ENCODE measurements at places on chromosomes 1 and 21.

DNA sequence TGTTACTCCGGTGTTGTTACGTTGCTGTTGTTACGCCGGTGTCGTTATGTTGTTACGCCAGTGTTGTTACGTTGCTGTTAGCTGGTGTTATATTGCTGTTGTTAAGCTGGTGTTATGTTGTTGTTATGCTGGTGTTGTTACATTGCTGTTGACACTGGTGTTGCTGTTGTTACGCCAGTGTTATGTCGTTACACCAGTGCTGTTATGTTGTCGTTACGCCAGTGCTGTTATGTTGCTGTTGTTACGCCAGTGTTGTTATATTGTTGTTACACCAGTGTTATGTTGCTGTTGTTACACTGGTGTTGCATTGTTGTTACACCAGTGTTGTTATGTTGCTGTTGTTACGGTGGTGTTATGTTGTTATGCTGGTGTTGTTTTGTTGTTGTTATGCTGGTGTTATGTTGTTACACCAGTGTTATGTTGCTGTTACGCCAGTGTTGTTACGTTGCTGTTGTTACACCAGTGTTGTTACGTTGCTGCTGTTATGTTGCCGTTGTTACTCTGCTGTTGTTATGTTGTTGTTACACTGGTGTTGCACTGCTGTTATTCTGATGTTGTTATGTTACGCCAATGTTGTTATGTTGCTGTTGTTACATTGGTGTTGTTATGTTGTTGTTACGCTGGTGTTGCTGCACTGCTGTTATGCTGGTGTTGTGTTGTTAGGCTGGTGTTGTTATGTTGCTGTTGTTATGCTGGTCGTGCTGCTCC is 25.6 kb downstream of the H6PD start:
- DNase-seq, result no peak

- no peak for DNase-seq
Observed at GRCh38 chr1:21365036-21365435, 74.8 kb upstream of the ECE1 start.

GRCh38 chr1:36328713-36329112 is 5.3 kb upstream of the EVA1B start:
- no peak for DNase-seq

GRCh38 chr1:10631121-10631810 is 156.5 kb downstream of the PEX14 start:
- DNase-seq, result no peak

GRCh38 chr1:154884869-154885701 is 15.0 kb upstream of the KCNN3 start:
- DNase-seq, result no peak

- no peak for DNase-seq
Observed at GRCh38 chr1:112359961-112360767, 35.9 kb upstream of the CTTNBP2NL start.

DNA sequence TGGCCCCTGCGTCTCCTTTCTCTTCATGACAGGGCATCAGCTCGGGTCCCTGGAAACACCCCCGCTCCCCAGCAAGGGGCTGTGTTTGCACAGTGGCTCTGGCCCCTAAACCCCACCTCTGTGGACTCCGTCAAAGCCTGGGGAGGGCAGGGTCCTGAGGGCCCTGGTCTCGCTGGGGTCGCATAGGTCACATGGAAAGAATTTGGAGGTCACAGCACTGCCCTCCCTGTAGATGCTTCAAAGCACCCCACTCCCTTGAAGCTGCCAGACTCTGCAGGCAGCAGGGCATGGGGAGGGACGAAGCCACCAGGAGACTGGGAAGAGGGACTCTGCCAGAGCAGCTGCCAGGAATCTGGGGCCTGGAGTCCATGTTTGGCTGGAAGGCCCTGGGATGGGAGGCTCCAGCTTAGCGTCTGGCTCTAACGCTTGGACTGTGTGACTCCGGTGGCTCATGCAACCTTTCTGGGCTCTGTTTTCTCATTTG is 36.6 kb upstream of the ECE1 start:
- no peak for DNase-seq

DNA sequence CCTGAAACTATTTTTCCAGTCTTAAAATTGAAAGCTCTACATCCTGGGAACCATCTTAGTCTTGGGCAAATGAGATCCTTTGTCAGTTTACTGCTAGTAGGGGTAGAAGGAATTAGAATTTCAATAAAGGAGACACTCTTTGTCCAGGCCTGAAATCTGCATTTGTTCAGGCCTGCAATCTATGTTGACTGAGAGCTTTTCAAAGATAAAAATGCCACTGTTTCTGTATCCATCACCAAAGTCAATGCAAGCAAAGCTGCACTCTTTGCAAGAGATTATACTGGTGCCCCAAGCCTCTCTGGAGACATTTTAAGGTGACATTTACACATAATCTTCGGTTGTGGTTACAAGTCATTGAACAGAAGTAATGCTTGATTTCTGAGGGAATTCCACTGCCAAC is 135.7 kb downstream of the CTH start:
- DNase-seq, result no peak

GRCh38 chr1:232038706-232039677 is 412.4 kb downstream of the DISC1 start:
- DNase-seq, result no peak

GRCh38 chr1:51504806-51505525 is 14.1 kb downstream of the EPS15 start:
- peak; percentile 32 for DNase-seq

DNA sequence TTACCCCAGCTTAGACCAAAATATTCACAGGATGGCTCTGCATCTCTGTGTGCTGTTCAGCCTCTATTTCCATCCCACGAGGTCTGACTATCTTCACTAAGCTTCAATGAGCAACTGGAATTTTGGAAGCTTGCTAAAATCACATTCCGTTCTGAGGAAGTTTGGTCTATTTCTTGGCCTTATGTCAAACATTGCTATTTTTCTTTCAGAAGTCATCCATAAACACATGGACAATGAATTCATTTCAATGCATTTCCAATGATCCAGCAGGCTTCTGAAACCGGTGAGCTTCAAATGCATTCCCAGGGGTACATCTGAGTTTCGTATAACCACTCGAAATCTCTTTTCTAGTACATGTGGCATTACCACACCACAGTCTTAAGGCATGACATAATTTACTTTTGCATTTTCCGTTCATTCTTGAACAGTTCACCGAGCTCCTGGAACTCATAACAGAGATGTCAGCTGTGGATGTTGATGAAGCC is 294.1 kb upstream of the KAZN start:
- no peak for DNase-seq

DNA sequence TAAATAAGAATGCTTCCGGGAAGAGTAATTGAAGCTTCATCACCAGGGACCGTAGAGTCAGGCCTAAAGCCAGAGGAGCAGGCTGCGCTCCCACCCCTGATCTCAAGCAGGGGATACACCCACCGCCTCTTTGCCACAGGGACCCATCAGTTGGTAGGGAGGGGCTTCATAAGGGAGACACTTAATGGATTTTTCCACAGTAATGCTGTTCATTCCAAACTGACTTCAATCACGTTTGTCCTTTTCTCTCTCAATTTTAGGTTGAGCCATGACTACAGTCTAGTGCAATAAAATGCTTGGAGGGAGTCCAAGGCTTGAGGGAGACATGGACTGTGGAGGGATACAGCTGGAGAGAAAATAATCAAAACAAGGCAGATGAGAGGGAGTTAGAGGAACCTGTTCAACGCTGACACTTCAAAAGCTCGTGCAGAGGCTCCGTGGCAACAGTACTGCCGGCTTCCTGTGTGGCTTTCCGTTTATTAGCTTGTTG is 111.5 kb downstream of the SEC16B start:
- DNase-seq, result no peak

GRCh38 chr1:204544321-204544720 is 28.1 kb downstream of the MDM4 start:
- no peak for DNase-seq

- DNase-seq, result no peak
Observed at GRCh38 chr1:119947468-119947867, 51.2 kb upstream of the ADAM30 start.

- no peak for DNase-seq
Observed at GRCh38 chr1:231628207-231628876, 1.8 kb downstream of the DISC1 start.

DNA sequence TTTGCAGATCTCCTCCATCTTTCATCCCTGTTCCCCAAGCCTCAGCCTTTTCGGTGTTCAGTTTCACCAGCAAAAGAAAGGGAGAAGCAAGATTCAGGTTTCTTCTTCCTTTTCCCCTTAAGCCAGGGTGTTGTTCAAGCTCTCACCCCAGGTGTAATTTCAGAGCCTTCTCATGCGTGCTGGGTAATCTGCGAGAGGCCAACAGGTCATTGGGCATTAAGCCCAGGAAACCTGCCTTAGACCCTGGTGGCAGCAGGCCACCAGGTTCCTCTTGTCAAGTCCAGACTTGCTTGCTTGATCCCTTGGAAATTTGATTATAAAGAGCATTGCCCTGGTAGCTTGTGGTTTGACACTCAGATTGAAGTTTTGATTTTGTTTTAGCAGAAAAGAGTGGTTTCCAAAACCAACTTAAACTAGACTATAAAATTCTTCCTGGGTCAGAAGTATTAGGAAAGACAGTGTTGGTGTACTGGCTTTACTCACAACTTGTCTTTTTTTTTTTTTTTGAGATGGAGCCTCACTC is 6.9 kb downstream of the AKR1A1 start:
- DNase-seq, result no peak

- no peak for DNase-seq
Observed at GRCh38 chr1:189405419-189405818, 1072.2 kb downstream of the BRINP3 start.

DNA sequence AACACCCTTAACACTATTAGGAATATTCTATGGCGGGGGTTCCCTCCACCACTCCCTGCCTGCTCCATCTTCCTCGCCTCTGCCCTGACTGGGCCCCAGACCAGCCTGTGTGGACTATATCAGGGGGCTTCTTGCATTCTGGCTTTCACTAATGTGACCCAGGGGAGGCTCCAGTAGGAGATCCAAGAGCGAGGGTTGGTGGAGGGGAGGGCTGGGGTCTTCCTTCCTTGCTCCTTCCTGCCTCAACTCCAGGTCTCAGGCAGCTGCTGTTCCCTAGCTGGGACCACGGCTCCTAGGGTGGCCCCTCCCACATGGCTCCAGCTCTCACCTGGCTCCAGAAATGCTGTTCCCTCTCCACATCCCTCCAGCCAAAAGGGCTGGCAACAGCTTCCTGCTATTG is 257.4 kb downstream of the MATN1 start:
- no peak for DNase-seq

GRCh38 chr1:46062651-46063319 is 69.6 kb downstream of the PIK3R3 start:
- DNase-seq, result no peak

- no peak for DNase-seq
Observed at GRCh38 chr1:232368821-232369321, 261.1 kb downstream of the SIPA1L2 start.

GRCh38 chr1:209862391-209863356 is 34.9 kb downstream of the UTP25 start:
- no peak for DNase-seq

DNA sequence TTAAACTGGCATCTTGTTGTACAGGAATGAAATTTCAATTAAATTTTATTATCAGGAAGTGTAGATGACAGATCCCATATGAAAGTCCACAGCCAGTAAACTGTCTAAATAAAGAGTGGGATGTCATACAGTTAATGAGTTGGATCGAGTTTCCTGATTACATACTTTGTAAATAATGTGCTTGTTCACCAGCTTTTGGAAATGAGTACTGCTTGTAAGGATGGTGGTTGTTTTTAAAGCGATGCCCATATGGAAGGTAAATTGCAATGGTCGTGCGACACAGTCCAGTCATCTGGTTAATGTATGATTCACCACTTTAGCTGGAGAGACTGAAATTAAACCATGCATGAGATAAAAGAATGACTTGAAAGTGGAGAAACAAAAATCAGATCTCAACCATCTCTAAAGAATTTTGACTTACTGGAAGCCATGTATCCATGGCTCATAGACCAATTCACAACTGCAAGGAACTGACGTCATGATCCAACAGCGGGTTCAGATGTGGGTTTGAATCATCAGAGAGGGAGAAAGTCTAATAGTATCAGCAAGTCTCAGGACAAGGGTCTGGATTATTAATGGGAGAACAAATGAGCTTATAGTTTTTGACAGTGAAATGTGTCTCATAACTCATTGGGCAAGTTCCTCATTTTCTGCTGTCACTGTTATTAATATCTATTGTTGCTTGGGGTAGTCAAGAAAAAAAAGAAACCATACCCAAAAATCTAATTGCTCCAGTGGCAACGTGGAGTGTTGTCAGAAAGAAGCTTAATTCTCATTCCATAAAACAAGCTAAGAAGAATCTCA is 49.0 kb downstream of the MAP10 start:
- DNase-seq, result no peak

DNA sequence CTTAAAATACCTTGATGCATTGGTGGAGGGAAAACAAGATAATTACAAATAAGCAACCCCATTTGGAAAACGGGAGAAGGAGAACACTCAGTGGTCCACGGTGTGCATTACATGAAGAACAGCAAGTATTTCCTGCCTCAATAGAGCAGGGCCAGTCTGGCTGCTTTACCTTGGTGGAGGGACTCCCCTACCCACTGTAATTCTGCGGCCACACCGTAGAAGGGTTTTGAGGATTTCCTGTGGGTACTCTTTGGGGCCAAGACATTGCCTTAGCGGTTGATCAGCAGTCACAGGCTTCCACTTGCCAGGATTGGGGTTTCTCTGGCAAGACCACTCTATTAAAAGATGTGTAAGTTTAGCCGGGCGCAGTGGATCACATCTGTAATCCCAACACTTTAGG is 16.3 kb upstream of the TMEM54 start:
- no peak for DNase-seq

GRCh38 chr21:45126204-45126626 is 51.8 kb downstream of the ADARB1 start:
- DNase-seq, result no peak

DNA sequence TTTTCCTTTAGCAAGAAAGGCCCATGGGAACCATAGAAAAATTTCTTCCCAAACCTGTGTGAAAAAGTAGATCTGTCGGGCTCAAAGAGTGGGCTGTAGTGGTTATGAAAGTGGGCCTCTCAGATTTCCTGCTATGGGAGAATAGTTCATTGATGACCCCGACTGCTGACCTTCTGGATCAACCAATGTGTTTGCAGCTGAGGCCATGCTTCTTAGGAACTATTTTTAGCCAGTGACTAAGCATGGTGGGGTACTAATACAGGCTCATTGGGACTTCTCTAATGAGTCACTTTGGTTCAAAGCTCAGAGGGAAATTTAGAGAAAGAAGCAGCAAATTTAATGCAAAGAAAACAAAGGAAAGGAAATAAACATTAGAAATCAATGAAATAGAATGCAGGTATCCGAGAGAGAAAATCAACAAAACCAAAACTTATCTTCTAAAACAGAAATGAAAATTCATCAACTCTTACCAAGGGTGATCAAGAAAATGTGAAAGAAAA is 12.6 kb upstream of the PSMA5 start:
- no peak for DNase-seq

GRCh38 chr1:17045150-17045549 is 8.7 kb downstream of the SDHB start:
- DNase-seq, result no peak
